Nucleus accumbens (tissue), 56 donors: ENCODE measurements at places on chromosomes 6 and 20.

DNA sequence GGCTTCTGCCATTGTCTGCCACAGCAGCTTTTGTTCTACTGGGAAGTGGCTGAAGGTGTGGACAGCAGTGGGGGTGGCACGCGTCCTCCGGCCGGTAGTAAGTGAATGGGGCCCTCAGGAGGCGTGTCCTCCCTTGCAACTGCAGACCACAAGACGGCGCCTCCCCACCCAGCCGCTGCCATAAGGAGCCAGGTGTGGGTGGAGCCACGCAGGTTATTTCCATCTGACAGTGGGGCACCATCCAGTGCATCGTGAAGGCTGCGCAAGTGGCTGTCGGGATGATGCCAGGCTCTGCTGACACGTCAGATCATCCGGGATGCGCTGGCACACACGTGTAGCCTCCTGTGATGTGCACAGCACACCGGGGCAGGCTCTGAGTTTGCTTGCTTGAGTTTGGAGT lies 379.7 kb downstream of the CDH4 start:
- no peak for DNase-seq

DNA sequence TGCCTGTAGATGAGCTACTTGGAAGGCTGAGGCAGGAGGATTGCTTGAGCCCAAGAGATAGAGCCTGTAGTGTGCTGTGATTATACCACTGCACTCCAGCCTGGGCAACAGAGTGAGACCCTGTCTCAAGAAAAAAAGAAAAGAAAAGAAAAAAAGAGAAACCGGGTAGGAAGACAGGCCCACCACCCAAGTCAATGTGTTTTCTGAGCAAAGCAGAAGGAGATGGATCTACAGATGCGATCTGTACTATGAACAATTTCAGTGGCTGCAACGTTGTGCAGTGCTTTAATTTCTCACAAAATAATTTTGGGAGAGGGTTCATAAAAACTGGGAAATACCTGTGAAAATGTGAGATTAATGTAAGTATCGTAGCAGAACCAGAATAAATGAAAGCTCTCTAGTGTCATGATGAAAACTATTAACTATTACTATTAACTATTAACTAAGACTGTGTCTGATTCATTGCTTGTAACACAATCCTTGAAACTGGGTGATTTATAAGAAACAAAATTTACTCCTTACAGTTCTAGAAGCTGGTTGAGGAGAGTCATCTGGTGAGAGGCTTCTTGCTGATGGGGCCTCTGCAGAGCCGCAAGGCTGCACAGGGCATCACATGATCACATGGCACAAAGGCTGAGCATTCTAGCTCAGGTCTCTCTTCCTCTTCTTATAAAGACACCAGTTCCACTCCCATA lies 233.1 kb upstream of the ZNF217 start:
- no peak for DNase-seq

DNA sequence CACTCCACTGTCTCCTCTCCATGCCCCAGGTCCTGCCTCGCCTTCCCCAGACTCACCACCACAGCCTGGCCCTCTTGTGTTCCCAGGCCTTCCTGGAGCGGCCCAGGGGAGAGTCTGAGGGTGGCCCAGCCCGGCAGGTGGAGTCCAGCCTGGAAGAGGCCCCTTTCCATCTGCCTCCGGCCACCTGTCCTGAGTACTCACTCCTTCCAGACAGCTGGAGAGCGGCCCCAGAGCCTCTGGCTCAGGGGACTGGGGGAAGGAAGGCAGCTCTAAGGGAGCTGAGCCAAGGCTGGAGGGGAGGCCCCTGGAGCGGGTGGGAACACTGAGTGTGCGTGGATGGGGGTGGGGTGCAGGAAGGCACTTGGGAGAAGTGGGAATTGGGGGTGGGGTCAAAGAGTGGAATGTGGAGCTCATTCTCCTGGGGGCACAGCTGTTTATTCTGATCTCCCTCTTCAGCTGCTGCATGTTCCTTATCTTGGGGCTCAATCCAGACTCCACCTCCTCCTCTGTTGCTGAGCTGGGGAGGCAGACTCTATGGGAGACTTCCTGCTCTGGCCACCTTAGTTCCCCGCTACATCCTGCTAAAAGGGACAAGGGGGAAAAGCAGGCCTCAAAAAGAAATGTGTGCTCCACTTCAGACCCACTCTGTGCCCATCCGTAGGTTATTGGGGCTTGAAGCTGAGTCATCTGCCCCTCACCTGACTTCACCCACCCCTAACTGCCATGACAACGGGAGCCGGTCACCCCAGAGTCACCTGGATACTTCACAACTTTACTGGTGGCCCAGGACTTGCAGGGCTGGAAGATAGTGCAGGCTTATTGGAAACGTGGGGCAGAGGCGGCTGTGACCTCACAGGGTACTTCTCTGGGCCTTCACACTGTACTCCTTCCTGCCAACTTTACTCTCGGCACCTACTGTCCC lies 19.5 kb upstream of the TAF8 start:
- no peak for DNase-seq

DNA sequence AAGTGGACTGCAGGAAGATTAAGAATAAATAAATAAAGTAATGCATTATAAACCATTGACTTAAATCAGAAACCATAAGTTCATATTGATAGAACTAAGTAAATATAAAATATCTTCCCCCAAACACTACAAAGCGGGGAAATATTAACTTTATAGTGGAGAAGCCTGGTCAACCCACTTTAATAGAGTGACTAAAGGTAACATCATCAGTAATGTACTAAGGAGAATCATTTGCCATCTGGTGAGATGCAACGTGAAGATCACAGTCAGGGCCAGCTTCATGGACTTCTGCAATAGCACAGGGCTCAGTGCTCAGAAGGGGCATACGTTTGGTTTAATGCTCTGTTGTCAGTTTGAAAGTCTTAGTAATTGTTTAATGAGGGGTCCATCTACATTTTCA lies 58.8 kb upstream of the CD83 start:
- DNase-seq: no peak

DNA sequence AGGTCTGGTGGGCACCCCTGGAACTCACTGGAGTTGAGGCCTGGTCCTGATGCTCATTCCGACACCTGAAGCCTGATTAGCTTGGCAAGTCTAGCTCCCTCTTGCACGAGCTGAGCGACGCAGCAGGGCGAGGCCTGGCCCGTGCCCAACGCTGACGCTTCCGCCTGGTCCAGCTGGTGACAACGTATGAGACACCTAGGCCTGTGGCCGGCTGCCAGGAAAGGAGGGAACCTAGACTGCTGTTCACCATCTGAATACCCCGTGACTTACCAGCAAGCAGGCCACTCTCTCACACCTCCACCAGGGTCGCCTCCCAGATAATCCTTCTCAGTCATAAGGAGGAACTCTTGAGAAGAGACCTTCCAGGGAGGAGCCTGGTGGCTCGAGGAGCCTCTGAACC lies 24.5 kb downstream of the YTHDF1 start:
- DNase-seq: no peak

GRCh38 chr6:2215342-2215741 lies 30.1 kb downstream of the GMDS start:
- DNase-seq: no peak

GRCh38 chr20:38986663-38987062 lies 24.5 kb downstream of the DHX35 start:
- DNase-seq: no peak

GRCh38 chr6:14425805-14426204 lies 308.2 kb downstream of the CD83 start:
- no peak for DNase-seq

DNA sequence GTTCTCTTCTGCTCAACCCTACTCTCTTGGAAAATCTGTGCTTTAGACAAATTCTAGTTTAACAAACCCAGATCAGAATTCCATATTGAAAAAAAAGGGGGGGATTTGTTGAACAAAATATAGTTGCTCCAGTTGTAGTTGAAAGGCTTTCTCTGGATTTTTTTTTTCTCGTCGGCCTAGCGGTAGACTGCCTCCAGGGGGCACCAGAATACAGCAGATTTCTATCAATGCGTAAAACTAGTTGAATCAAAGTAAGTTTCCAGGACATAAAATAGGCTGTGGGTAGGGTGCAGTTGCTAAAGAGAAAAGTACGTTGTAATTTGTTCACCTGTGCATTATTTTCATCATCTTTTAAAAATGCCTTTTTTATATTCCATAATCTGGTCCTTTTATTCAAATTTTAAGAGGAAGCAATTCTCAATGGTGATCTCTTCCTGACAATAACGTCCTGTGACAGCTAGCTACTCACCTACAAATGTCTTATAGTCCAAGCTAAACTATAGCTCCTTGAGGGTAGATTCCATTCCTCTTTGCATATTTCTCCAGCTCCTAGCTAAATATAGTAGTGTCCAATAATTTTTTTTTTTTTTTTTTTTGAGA lies 105.4 kb downstream of the PERP start:
- peak; percentile 10 for DNase-seq

DNA sequence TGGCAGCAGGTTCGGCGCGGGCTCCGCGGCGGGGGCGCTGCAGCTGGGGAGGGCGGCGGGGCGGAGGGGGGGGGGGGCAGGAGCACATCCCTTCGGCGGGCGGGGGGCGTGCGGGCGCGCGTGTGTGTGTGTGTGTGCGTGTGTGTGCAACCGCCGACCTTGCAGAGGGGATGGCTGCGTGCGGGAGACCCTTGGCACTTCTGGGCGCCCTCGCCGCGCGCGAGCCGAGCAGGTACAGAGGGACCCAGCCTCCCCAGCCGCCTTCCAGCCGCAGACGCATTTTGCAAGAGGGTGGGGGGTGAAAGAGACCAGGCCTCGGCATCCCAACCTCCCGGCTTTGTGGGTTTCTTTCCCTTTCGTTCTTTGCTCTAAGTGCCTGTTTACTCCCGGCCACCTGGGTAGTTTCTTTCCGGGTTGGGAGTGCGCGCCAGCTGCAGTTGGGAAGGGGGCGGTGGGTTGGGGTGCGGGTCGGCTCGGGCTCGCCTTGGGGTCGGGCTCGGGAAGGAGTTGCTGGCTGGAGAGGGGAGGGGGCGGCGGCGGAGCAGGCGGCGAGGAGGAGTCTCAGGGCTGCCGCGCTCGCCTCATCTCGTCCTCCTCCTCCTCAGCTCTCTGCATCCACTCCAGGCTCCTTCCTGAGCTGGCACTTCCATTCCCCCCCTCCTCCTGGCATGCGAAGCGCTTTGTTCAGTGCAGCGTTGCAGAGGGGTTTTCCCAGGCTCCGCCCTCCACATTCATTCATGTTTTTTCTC lies 620 bp downstream of the HIVEP1 start:
- peak; percentile 77 for DNase-seq

DNA sequence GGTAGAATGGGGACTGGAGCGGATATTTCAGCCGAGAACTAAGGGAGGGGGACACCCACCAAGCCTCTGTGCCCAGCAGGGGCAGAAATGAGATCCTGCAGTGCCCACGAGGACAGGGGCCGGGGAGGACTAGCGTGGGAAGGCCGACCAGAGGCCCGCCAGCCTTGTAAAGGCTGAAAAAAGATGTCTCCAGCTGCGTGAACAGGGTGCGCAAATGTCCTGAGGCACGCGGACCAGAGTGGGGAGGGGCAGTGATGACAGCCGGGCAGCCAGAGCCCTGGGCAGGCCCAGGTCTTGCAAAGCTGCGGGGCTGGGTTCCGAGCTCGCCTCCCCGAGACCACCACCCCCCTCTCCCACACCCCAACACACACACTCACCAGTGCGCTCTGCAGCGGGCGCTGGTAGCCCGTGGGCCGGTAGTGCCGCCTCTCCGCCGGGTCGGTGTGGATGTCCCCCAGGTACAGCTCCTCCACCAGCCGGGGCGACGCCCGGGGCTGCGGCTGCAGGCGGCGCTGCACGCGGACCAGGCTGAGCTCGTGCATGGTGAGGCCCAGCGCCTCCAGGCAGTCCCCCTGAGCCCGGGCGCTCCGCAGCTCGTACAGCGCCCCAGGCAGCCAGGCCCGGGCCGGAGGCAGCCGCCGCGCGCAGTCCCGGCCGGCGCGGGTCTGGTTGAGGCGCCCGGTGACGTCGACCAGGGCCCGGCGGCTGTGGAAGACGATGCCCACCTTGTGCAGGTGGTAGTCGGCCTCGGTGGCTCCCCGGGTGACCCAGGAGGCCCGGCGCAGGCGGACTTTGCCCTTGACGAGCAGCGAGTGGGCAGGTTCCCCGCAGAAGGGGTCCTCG lies 48.2 kb downstream of the APCDD1L start:
- no peak for DNase-seq

DNA sequence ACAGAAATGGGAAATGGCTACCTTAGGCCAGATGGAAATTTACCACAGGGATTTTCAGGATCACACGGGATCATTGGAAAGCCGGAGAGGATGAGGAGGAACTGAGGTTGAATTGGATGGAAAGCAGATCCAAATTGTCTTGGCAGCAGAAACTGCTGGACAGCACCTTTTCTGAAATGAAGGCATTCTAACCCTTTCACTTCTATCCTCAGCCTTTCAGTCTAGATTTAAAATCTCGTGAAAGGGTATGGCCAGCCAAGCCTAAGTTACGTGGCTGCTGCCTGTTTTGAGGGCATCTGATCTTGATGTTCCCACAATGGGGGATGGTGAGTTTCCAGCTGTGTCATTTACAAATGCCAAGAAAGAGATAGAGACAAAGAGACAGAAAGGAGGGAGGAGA lies 358.2 kb downstream of the KIF16B start:
- no peak for DNase-seq

DNA sequence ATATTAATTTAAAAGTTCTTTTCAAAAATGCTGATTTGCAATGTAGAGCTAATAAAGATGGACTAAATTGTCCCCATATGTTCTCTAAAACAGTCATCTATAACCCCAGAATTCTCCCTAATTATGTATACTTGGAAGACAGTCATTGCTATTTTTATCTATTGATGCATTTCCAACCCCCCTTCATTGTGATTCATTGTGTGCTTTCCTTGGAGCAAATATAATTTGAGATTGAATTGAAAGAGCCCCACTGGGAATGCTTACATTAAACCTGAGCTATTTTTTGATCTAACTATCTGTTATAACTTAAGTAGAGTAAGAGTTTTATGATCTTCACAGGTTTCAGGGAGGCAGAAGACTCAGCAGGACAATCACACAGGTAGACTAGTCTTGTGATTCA lies 73.7 kb upstream of the PTCHD4 start:
- DNase-seq: no peak

DNA sequence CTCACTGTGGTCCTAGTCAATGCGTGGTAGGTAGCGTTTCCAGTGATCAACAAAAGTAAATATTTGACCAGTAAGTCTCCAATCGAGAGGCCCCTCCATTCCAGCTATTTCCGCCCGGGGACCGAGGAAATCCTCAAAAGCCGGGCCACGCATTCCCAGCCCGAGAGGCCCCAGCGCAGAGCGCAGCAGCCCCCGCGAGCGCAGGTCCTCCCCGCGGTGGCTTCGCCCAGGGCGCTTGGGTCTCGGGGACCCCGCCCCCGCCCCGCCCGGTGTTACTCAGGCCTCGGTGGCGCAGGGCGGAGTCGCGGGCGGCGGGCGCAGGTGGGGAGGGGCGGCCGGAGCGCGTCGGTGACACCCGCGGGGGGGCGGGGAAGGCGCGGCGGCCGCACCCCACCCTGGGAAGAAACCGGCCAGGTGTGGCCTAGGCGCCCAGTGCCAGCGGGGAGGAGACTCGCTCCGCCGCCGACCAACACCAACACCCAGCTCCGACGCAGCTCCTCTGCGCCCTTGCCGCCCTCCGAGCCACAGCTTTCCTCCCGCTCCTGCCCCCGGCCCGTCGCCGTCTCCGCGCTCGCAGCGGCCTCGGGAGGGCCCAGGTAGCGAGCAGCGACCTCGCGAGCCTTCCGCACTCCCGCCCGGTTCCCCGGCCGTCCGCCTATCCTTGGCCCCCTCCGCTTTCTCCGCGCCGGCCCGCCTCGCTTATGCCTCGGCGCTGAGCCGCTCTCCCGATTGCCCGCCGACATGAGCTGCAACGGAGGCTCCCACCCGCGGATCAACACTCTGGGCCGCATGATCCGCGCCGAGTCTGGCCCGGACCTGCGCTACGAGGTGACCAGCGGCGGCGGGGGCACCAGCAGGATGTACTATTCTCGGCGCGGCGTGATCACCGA lies at the start of gene DSP:
Gene DSP (plus strand): TSS at position 497 of the 890 bp plus-strand sequence. CDS start 245 bp downstream, at position 742.
- no peak for DNase-seq

- DNase-seq: no peak
Observed at GRCh38 chr20:11502061-11502460, 415.6 kb upstream of the BTBD3 start.
